ENCODE measurements at places on chromosomes 1 and 21.

GRCh38 chr1:94286864-94287437 lies 49.6 kb upstream of the ARHGAP29 start:
- H3K27ac ChIP-seq, result no peak overlapping the region
- no peak for DNase-seq
- no peak overlapping the region for H3K4me3 ChIP-seq
- no peaks in the 10 kb centered on the region for H3K36me3 ChIP-seq
- H3K27me3 ChIP-seq, result no peaks in the 10 kb centered on the region

- no peaks in the 10 kb centered on the region for H3K36me3 ChIP-seq
- H3K27me3 ChIP-seq, result no peaks in the 10 kb centered on the region
- DNase-seq, result no peak
- no peak overlapping the region for H3K4me3 ChIP-seq
- H3K27ac ChIP-seq, result no peak overlapping the region
Observed at GRCh38 chr1:55526716-55527115, 311.6 kb upstream of the USP24 start.

- no peaks in the 10 kb centered on the region for H3K36me3 ChIP-seq
- no peak overlapping the region for H3K27ac ChIP-seq
- H3K4me1 ChIP-seq, result no peaks in the 10 kb centered on the region
- no peaks in the 10 kb centered on the region for H3K27me3 ChIP-seq
- H3K4me3 ChIP-seq, result no peak overlapping the region
- no peak for DNase-seq
Observed at GRCh38 chr1:41977326-41977725, 58.6 kb upstream of the HIVEP3 start.

DNA sequence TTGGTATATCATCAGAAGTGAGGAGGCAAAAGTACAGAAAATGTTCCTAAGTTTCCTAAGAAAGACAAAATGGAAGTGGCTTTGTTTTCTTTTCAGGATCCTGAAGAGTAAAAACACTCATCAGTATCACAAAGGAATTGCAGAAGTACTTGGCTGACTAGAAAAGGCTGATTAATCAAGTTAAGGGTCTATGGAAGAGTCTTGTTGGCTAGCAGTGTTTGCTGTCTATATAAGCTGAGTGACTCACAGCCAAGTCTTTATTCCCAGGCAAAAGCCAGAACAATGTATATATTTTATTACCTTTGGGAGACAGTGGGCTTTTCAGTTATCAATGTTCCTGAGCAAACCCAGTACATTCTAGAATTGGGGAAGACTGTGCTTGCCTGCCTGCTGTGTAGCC lies 777.0 kb downstream of the PLA2G4A start:
- H3K4me3 ChIP-seq, result no peak overlapping the region
- no peaks in the 10 kb centered on the region for H3K36me3 ChIP-seq
- H3K27me3 ChIP-seq, result no peaks in the 10 kb centered on the region
- no peaks in the 10 kb centered on the region for H3K4me1 ChIP-seq

GRCh38 chr1:8477166-8477982 lies 159.5 kb downstream of the SLC45A1 start:
- H3K4me1 ChIP-seq, result peaks cover 8% of the 10 kb centered on the region
- H3K36me3 ChIP-seq, result no peaks in the 10 kb centered on the region
- no peaks in the 10 kb centered on the region for H3K27me3 ChIP-seq

- no peaks in the 10 kb centered on the region for H3K27me3 ChIP-seq
- no peak overlapping the region for H3K27ac ChIP-seq
- peaks cover 28% of the 10 kb centered on the region for H3K4me1 ChIP-seq
- H3K36me3 ChIP-seq, result no peaks in the 10 kb centered on the region
Observed at GRCh38 chr21:46388206-46388880, 64.4 kb downstream of the PCNT start.

Measured in testis (tissue), 5 donors.